ENCODE measurements at places on chromosomes 3 and 15.

DNA sequence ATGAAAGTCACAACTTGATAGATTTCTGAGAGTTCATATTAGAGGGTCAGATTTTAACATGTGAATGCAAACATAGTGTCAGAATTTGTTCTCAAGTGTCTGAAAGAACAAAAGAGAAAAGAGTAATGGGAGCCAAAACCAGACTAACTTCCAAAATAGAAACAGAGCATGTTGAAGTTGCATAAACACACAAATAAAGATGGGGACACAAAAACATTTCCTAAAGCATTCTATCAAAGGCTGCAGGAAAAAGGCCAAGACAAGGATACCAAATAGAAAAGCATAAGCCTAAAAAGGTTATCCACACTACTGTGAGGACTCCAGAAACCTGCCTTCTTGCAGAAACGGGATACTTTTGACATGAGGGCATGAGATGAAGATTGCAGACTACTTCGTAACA lies 2.8 kb downstream of the FHIT start:
- no peak for DNase-seq

DNA sequence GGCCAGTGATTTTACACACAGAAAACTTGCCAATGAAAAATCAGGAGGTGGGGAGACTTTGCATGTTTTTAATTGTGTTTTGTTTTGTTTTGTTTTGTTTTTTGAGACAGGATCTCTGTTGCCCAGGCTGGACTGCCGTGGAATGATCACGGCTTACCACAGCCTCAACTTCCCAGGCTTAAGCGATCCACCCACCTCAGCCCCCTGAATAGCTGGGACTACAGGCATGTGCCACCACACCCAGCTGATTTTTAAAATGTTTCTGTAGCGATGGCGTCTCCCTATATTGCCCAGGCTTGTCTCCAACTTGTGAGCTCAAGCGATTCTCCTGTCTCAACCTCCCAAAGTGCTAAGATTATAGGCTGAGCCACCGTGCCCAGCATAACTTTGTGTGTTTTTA lies 46.0 kb downstream of the MEIS2 start:
- DNase-seq: no peak

DNA sequence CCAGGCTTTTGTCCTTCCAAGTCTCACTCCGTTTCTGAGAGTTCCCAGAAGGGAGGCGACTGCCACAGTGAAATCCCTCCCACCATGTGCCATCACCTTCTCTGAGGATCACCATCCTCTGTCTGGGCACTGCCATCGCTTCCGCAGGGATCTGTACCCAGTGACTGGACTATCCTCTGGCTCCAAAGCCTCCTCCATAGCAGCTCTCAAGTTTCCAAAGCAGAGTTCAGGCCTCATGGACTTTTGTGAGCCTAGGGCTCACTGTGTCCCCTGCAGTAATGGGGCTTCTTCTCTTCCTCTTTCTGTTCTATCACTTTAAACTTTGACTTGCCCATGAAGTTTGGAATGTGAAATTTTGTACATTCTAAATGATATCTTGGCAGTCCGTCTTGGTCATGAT lies 63.9 kb downstream of the TIPARP start:
- DNase-seq: no peak

- DNase-seq: no peak
Measured at GRCh38 chr3:170724599-170725280, 138.9 kb upstream of the SLC7A14 start.

DNA sequence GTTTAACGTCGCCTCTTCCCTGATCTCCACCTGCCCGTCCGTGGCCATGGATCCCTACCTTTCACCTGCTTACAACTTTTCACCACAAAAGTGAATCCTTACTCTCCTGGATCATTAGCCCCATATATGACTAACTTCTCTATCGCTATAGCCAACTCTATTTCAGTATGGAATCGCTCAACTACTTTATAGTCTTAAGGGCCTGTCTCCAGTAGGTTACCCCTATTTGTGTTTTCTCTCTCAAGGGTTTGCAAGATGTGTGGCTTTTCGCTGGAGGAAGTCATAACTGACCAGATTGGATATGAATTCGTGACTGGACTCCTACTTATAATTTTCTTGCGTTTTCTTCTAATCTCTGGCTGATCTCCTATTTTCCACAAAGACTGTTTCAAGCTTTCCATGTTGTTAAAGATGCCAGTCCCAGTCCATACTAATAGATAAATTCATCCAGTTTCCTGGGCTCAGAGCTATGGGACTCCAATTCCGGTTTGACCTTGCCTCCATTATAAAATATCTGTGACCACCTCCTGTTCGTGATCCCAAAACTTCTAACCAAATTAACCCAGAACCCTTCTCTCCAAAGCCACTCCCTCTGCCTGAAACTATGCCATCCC lies 1.3 kb upstream of the STAG1 start:
- DNase-seq: no peak

GRCh38 chr3:15467227-15468181 lies 40.1 kb downstream of the EAF1 start:
- no peak for DNase-seq

DNA sequence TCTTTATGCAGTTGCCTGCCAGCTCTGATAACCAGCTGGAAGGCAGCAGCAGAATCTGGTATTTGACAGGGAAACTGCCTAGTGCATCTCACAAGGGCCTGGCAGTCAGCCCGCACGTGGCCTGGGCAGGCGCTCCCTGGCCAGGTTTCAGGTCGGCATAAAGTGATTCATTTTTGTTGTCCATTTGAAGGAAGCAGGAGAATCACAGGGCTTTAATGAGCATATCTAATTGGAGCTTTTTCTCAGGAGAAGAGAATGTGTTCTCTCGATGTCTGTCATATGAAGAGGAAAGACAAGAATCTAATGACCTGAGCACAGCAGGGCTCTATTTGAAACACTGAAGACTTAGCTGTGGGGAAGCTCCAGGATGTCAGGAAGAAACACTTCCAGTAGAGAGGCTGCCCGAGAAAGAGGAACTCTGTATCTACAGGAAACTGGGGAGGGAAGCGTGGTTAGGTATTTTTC lies 98.8 kb upstream of the MB21D2 start:
- DNase-seq: no peak

GRCh38 chr3:187750006-187750512 lies 4.8 kb upstream of the BCL6 start:
- DNase-seq: no peak

DNA sequence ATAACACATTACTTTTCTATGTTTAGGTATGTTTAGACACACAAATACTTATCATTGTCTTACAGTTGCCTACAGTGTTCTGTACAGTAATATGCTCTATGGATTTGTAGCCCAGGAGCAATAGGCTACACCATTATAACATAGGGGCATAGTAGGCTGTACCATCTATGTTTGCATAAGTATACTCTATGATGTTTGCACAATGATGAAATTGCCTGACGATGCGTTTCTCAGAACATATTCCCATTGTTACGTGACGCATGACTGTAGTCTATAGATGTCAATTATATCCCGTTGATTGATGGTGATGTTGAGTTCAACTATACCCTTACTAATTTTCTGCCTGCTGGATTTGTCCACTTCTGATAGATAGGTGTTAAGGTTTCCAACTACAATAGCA lies 139.4 kb upstream of the PFN2 start:
- no peak for DNase-seq

DNA sequence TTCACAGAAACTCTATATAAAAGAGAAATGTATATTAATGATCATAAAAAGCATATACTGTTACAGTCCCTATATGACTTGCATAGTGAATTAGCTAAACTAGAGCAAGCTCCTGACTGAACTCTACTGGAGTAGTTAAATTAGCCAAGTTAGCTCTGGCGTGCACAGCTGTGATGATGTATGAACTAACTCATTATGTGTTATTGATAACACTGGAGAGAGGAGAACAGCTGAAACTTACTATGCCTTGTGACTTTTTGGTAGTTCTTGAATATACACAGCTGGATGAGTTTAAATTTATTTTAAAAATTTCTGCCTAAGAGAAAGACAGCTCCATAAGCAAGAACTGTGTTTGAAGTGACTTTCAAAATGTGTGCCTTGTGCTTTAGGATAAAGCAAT lies 8.1 kb downstream of the TIPARP start:
- DNase-seq: no peak

DNA sequence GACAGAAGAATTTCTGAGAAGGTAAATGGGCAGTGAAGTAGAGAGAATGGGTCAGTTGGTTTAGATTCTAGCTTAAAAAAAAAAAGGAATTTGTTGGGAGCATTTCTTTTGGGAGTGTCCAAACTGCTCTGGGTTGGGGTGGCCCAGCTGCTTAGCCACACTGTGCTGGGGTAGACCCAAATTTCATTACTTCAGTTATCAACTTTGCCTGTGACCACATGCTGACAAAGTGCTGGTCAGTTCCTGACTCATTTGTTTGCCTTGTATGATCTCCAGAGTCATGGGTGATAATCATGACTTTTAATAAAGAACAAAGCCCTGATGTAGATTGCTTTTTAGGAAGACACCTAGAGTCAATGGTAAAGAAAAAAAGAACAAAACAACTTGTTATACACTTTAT lies 121.5 kb upstream of the FGF7 start:
- DNase-seq: no peak

DNA sequence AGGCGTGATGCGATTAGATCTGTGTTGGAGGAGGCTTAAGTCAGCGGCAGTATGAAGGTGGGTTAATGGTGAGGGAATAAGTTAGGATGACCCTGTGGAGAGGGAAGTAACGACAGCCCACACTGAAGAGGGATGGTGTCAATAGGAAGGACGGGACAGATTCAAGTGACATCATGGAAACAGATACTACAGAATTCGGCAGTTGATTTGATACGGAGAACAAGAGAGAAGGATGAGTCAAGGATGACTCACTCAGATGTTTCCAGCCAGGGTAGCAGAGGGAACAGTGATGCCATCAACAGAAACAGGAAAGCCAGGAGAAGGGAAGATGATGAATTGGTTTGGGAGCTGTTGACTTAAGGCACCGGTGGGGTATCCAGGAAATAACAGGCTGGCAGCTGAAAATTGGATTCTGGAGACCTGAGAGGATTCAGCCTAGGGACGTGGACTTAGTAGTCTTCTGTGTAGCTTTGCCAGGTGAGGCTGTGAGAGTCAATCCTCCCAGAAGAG lies 38.0 kb downstream of the SHC4 start:
- DNase-seq: no peak

- DNase-seq: no peak
Measured at GRCh38 chr3:152299249-152299976, 30.7 kb downstream of the MBNL1 start.

- no peak for DNase-seq
Measured at GRCh38 chr3:67819447-67819846, 165.0 kb upstream of the SUCLG2 start.

GRCh38 chr3:100719136-100719535 lies 9.8 kb downstream of the TFG start:
- DNase-seq: no peak

- no peak for DNase-seq
Measured at GRCh38 chr15:90046911-90047392, 45.8 kb downstream of the ZNF710 start.

GRCh38 chr3:139378587-139379241 lies 10.7 kb downstream of the COPB2 start:
- DNase-seq: no peak

- DNase-seq: no peak
Measured at GRCh38 chr15:86247249-86247955, 167.7 kb downstream of the AGBL1 start.

GRCh38 chr3:88779482-88779881 lies 327.9 kb upstream of the EPHA3 start:
- no peak for DNase-seq

DNA sequence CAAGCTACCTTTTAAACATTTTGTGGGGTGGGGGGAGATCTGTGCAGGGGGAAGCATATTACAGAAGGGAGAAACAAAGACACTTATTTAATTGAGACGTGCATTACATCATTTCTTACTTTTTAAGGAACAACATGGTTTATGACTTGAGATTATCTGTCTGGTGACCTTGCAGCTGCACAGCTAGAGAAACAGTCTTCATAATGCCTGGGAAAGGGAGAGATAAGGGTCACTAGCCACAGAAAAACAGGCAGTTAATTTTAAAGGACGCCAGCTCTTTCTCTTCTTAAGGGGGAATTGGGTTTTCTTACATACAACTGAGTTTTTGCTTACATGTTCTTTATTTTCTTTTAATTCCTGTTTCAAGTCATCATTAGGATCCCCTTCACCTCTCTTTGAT lies 147.9 kb downstream of the SST start:
- no peak for DNase-seq

- DNase-seq: no peak
Measured at GRCh38 chr15:63385911-63386531, 4.4 kb upstream of the CA12 start.

GRCh38 chr15:77659350-77660321 lies 26.9 kb upstream of the LINGO1 start:
- DNase-seq: peak; percentile 37

- DNase-seq: peak; percentile 52
Measured at GRCh38 chr3:183895296-183895695, 10.6 kb upstream of the PARL start.

- no peak for DNase-seq
Measured at GRCh38 chr15:55937040-55937439, 56.4 kb downstream of the NEDD4 start.

GRCh38 chr3:48546203-48546829 lies 10.3 kb downstream of the PFKFB4 start:
- DNase-seq: no peak

DNA sequence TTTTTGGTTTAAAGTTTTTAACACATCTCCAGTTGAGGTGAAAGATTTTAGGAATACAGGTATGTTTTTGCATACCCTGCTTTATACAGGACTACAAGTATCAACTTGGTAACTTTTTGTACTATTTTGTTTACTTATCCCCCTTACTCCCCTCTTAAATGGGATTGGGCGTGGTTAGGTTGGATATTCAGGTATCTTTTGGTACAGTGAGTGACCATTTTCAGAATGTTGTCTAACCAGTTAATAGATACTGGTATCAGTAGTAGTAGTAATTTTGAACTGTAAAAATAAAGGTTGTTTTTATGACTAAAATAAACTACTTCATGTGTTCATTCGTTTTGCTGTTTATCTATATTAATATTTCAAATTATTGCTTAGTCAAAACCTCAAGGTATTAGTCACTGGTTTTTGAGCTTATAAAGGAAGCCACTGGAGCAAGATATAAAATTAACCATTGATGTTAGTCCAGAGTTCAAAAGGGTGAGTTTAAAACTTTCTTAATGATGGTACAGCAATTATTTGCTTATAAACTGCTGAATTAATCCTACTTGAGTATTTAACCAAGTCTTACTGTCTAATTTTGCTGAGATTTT lies 3.3 kb downstream of the MME start:
- DNase-seq: no peak

GRCh38 chr15:70341566-70341965 lies 243.8 kb upstream of the TLE3 start:
- no peak for DNase-seq

DNA sequence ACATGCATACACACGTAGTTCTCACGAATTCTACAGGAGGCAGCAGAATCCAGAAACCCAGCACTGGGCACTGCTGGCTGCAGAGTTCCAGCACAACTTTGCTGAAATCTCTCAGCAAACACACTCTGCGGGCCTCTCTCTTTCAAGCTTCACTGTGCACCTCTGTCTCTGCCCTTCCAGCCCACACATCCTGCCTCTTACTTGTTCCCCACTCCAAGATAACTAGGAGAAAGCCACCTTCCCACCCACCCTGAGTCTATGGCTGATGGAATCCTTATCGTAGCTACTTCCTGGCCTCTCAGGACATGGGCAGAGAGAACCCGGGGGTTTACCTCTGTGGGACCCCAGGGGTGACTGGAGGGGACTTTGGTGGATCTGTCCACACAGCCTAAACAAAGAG lies 11.9 kb downstream of the ANP32A start:
- no peak for DNase-seq

- no peak for DNase-seq
Measured at GRCh38 chr3:168517249-168518071, 421.7 kb upstream of the GOLIM4 start.

Data from activated CD4-positive, alpha-beta T cell treated with anti-CD3 and anti-CD28 coated beads, Interleukin-2, amount 10 ng/mL, durations not matched to agents 7 days and 5 days (primary cell).